CD4-positive, alpha-beta T cell treated with Interleukin-6 for 4 hours (primary cell): ENCODE measurements at places on chromosomes 1 and 21.

GRCh38 chr1:47970882-47971281, 26.3 kb downstream of the TRABD2B start:
- DNase-seq: no peak

DNA sequence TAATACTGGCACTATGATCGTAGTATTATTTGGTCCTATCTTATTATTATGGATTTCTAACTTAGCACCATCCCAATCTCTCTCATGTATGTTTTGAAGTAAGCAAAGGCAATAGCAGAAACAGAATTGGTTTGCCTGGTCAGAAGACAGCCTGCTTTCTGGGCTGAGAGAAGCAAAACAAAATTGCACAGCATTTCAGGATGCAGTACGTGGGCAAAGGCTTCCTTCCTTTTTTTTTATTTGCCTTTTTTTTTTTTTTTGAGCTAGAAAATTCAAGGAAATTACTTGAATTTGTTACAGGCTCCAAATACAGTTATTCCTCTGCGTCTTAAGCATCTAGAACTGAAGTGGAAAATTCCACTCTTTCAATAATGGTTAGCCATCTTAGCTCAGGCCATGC, 8.8 kb downstream of the CDA start:
- no peak for DNase-seq

DNA sequence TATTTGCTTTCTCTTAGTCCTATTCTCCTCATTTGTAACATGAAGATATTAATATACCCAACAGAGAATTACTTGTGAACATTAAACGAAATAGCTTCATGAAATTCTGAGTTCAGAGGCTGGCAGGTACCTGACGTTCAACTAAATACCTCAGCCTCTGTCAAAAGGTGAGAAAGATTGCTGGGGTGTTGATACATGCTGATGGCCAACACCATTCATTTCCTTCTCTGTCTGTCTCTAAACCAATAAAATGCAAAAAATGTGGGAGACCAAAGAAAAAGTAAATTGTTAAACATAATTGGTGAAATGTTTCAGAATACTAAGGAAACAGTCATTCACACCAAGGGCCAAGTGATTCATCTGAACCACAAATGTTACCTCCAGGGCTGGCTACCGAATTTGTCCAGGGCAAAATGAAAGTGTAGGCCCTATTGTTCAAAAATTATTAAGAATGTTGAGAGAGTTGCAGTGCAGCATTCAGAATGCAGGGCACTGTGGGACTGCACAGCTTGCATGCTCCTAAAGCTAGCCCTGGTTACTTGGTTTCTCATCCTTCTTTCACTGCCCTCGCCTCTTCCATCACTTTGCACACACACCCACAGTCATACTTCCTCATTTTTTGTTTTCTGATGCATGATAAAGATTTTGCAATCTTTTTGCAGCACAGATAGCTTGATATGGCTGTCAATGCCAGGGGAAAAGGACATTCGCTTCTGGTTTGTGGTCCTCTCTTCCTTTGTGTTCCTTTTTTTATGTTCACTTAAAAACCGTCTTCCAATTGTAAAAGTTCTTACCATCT, 414.3 kb upstream of the NR5A2 start:
- no peak for DNase-seq

GRCh38 chr1:28058971-28059878, 29.2 kb downstream of the EYA3 start:
- no peak for DNase-seq

GRCh38 chr1:41387667-41388091, 26.4 kb downstream of the FOXO6 start:
- DNase-seq: no peak

GRCh38 chr1:161162052-161162451, 2.8 kb downstream of the USP21 start:
- DNase-seq: no peak

GRCh38 chr1:117014209-117014608, 12.6 kb downstream of the CD101 start:
- peak; percentile 36 for DNase-seq

- DNase-seq: no peak
These were observed 18.3 kb downstream of the SLFNL1 start for GRCh38 chr1:41003127-41003639.

DNA sequence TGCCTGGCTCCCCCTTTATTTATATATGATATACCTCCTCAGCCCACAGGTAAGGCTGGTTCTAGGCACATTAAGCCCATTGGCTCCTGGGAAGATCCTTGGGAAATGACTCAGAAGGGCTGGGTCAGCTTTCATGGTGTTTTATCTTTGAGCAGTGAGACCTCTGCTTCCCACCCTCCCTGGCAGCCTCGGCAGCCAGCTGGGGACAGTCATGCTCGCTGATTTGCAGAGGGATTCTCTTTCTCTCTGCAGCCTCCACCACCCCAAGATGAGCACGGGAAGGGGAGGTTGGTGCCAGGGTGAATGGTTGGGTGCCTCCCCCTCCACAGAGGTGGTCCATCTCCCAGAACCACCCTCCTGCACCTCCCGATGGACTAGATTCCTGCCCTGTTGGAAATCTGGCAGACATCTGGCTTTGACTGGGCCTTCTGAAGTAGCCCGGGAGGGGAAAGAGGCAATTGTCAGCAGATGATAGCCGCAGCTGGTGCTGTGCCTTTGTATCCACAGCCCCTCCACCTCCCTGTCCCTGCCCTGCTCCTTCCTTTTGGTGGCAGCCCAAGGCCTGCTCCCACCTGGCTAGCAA, 24.6 kb downstream of the IER5 start:
- DNase-seq: no peak

DNA sequence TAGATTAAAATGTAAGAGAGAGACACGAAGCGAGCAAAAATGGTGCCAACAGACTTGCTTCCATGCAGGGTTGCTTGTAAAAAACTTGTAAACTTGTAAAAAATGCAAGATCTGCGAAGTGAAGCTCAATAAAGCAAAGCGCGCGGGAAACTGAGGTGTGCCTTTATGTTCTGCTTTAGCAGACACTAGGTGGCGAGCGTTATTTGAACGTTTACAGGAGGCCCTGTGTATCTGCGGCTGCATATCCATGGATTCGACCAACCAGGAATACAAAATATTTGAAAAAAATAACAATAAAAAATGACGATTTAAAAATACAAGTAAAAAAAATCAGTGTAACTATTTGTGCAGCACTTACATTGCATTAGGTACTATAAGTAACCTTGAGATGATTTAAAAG, 1.5 kb downstream of the UBE2G2 start:
- DNase-seq: peak; percentile 35

- DNase-seq: no peak
These were observed 208.7 kb downstream of the HLX start for GRCh38 chr1:221087919-221088318.

GRCh38 chr1:215679231-215679630, 112.1 kb downstream of the KCTD3 start:
- DNase-seq: no peak

DNA sequence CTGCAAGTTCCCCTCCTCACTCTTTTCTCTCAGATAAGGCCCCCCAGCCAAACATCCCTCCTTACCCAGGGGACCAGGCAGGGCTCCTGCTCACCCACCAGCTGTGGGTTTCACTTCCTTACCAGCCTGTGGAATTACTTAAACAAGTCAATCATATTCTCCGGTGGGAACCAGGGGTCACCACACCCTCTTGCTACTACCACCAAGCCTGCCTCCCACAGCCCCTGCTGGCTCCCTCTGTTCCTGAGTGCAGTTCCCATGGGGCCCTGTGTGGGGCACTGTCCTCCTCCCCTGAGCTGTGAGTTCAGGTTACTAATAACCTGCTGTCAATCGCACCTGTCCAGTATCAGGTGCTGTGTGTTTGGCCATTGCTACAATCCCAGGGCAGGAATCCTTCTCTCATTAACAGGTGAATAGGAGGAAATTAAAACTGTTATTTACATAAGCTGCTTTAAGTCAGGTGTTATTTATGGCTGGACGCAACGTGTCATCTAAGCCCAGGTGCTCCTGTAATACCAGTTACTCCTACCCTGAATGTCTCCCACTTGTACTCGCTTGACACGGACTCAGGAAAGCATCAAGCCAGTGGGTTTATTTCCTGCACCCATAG, 53.1 kb upstream of the LBR start:
- DNase-seq: peak; percentile 42

DNA sequence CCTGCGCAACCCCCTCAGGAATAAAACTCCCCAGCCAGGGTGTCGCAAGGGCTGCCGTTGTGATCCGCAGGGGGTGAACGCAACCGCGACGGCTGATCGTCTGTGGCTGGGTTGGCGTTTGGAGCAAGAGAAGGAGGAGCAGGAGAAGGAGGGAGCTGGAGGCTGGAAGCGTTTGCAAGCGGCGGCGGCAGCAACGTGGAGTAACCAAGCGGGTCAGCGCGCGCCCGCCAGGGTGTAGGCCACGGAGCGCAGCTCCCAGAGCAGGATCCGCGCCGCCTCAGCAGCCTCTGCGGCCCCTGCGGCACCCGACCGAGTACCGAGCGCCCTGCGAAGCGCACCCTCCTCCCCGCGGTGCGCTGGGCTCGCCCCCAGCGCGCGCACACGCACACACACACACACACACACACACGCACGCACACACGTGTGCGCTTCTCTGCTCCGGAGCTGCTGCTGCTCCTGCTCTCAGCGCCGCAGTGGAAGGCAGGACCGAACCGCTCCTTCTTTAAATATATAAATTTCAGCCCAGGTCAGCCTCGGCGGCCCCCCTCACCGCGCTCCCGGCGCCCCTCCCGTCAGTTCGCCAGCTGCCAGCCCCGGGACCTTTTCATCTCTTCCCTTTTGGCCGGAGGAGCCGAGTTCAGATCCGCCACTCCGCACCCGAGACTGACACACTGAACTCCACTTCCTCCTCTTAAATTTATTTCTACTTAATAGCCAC, 696 bp downstream of the TGFB2 start:
- peak; percentile 20 for DNase-seq

DNA sequence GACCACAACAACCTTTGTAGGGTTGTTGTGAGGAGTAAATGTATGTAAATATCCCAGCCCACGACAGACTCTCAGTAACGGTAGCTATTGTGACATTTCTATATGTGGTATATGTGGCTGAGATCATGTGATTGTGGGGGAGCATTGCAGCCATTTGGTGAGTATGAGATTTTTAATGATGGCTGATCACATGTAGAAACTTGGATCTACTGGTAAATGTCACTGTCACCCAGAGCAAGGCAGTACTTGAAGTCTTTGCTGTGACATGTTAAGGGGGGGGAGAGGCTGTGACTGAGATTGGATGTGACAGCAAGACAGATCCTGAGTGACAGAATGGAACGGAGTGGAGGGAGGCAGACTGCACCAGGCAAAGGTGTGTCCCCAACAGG, 23.9 kb upstream of the MEF2D start:
- no peak for DNase-seq

DNA sequence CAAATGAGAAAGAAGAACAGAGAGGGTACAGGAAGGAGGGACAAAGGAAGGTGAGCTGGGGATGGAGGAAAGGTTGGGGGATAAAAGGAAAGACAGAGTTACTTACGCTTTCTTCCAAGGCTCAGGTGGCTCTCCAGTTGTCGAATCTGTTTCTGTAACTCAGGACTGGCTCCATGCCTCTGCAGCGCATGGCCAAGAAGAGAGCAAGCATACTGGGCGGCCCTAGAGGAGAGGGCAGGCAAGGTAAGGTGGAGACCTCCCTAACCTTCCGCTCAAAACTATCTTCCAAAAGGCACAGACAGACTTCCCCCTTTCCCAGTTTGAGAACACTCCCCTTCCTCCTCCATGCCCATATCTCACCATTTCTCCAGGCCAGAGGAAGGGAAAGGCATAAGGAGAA, 922 bp downstream of the PEX11B start:
- no peak for DNase-seq

- no peak for DNase-seq
These were observed 78.1 kb downstream of the SIK1 start for GRCh38 chr21:43348801-43349261.

DNA sequence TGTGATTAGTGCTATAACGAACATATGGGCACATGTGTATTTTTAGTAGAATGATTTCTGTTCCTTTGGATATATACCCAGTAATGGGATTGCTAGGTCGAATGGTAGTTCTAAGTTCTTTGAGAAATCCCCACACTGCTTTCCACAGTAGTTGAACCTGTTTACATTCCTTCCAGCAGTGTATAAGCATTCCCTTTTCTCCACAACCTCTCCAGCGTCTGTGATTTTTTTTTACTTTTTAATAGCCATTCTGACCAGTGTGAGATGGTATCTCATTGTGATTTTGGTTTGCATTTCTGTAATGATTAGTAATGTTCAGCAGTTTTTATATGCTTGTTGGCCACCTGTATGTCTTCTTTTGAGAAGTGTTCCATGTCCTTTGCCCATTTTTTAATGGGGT, 81.8 kb upstream of the SLC44A3 start:
- DNase-seq: no peak

- DNase-seq: peak; percentile 35
These were observed 1.3 kb downstream of the DYRK1A start for GRCh38 chr21:37367703-37368540.

GRCh38 chr1:168824418-168825065, 95.5 kb upstream of the DPT start:
- no peak for DNase-seq

GRCh38 chr1:67005068-67005467, 48.9 kb downstream of the SLC35D1 start:
- DNase-seq: no peak

- DNase-seq: no peak
These were observed 8.3 kb upstream of the C1orf167 start for GRCh38 chr1:11753555-11754208.

DNA sequence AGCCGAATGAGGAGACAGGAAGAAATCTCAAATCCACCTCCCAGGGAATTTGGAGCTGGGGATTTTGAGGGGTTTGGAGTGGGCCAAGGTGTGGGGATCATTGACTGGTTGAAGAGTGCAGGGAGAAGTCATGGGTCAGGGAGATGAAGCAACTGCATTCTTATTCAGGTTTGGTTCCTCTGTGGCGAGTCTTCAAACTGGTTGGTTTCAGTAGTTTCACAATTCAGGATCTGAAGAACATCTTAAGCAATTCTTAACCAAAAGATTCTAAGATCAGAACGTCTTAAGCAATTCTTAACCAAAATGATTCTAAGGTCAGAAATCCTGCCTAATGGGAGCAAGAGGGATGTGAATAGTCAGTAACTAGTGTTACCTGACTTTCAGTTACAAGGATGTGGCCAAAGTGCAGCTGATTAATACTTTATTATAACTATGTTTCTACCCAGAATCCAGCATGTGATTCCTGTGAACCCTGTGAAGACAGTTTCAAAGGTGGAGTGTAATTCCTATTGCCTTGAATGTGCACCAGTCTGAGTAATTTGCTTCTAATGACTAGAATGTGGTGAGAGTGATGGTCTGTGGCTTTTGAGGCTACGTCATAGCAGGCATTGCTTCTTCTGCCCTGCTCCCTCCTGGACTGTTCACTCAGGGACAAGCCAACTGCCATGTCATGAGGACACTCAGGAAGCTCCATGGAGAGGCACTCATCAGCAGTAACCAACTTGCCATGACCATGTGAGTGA, 61.2 kb downstream of the OLFML3 start:
- DNase-seq: no peak

- no peak for DNase-seq
These were observed 204.7 kb downstream of the RHOU start for GRCh38 chr1:228939881-228940392.

- DNase-seq: no peak
These were observed 25.3 kb downstream of the UBASH3A start for GRCh38 chr21:42429021-42429420.

GRCh38 chr21:21085206-21085605, 87.0 kb downstream of the NCAM2 start:
- DNase-seq: no peak

- DNase-seq: no peak
These were observed 177.2 kb downstream of the SMYD3 start for GRCh38 chr1:246329900-246330299.
